GM23338 (cell line): ENCODE measurements at places on chromosomes 1 and 21. TPM values are rescaled to one million over a fixed set of nuclear protein-coding genes. Genes with fewer than 3 reads are reported as not detected.

GRCh38 chr1:15968172-15968571 is 7.7 kb downstream of the ZBTB17 start:
- DNase-seq: no peak

AMY2A gene
- not detected in 2 replicates for polyA plus RNA-seq

- no peak for DNase-seq
These were observed 19.8 kb upstream of the PRDM16 start for GRCh38 chr1:3049164-3049563.

- DNase-seq: peak; percentile 81
These were observed 73.2 kb upstream of the ABCG1 start for GRCh38 chr21:42145569-42146272.

- no peak for DNase-seq
These were observed 72.7 kb downstream of the CAPZB start for GRCh38 chr1:19412654-19413053.

- no peak for DNase-seq
These were observed 230.7 kb downstream of the TOMM20 start for GRCh38 chr1:234897754-234898454.

GRCh38 chr1:46466477-46467182 is 23.0 kb upstream of the DMBX1 start:
- peak; percentile 83 for DNase-seq
